ENCODE measurements at places on chromosomes 3 and 15.

GRCh38 chr3:123036352-123037014 lies 8.9 kb upstream of the SEMA5B start:
- no peak for DNase-seq

GRCh38 chr15:43881944-43882343 lies 55.1 kb downstream of the WDR76 start:
- DNase-seq = no peak

DNA sequence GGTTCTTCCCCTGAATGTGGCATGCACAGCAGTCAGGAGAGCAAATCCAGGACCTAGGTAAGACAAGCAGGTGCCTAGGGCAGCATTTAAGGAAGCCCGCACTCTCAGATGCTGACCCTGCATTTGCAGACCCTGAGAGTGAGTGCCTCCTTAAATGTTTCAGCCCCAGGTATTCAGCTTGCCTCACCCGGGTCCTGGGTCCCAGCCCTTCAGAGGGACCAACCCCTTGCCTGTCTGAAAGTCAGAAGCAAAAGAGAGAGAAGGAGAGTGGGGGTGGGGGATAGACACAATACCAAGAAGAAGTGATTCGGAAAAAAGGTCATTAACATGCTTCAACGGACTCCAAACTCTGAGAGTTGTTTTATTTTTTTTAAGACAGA lies 75.0 kb downstream of the MEGF11 start:
- no peak for DNase-seq

DNA sequence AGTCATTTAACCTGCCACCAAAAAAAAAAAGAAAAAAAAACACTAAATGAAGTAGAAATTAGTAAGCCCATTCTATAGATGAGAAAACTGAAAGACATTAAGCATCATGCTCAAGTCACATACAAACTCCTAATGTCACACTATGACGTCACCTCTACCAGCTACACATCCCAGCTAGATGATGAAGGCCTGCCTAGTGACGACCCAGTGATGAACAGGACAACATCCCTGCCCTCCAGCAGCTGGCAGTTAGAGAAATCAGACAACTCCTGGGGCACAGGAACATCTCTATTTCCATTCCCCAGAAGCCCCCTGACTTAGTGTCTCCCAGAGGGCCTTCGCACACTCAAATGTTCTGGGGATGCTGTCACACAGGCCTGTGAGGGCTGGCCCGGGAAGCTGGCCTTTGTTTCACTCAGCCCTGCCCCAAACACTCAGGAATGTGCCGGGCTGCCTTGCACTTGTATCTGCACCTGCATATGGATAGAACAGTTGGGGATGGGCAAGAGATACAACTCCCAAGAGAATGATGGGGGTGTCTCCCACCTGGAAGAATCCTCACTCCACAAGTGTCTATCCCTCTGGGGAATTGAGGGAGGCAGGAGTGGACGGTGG lies 7.0 kb upstream of the HAPLN3 start:
- no peak for DNase-seq

- no peak for DNase-seq
Measured at GRCh38 chr15:65424683-65425082, 1.9 kb upstream of the IGDCC4 start.

GRCh38 chr3:45889337-45889736 lies 3.0 kb downstream of the CCR9 start:
- DNase-seq = no peak

GRCh38 chr3:48436855-48437254 lies 3.1 kb downstream of the CCDC51 start:
- no peak for DNase-seq

DNA sequence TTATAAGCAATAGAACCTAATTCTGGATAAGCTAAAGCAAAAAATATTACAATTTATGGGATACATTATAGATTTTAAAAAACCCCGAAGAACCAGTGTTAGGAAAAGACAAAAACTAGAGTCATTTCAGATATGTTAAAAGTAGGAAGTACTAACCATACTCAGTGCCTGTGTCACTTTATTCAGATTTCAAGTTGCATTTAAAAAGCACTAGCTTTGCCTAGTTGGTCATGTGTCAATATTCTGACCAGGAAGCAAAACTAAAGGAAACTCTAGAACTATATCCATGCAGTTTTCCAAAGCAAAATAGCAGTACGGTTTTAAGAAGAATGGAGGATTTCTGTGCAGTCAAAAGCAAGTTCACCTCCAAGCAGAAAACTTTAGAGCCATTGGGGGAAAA lies 88.4 kb downstream of the RAP2B start:
- no peak for DNase-seq

DNA sequence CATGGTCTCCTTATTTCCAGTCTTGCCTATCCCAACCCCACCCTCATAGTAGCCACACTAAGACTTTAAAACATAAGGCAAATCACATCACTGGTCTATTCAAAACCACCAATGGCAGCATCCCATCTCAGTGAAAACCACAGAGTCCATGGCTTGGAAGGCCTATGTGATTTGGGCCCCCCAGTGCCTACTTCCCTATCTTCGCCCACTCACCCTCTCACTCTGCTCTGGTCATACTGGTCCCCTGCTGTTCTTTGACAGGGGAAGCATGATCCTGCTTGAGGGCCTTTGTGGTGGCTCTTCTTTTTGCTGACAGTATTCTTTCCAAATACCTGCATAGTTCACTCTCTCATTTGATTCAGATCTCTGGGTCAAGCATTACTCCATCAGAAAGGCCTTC lies 3.3 kb downstream of the GTF2A2 start:
- DNase-seq = peak; percentile 17

GRCh38 chr3:73497646-73498406 lies 126.9 kb downstream of the PDZRN3 start:
- no peak for DNase-seq

- DNase-seq = no peak
Measured at GRCh38 chr15:58627046-58627445, 122.5 kb downstream of the ADAM10 start.

- DNase-seq = no peak
Measured at GRCh38 chr3:33047842-33048834, 48.8 kb downstream of the GLB1 start.

DNA sequence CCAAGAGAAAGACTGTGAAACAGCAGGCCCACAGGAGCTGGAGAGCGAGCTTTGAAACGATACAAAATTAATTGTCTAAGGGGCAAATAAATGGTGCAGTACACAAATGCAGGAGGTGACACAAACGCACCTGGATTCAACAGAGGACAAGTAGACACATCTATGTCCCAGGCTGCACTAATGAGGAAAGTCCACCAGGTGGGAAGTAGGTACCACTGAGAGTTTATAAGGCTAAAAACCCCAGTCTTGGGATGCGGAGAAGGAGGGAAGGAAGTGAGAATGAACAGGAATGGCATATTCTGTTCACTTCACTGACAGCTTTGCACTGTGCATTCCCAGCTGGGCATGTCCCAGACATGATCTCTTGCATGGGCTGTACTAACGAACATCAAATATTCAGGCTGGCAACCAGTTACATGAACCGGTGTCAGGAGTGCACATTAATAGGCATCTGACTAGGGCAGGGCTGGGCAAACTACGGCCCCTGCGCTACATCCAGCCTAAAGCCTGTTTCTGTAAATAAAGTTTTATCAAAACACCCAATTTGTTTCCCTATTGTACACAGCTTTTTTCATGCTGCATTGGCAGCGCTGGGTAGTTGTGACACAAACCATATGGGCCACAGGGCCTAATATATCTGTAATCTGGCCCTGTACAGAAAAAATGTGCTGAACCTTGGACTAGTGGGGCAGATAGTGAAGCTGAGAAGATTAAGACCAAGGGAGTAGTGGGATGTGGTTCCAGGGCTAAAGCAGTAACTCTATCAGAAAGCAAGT lies 107.0 kb downstream of the IGF2BP2 start:
- DNase-seq = no peak

GRCh38 chr3:33054100-33055092 lies 42.5 kb downstream of the GLB1 start:
- peak; percentile 98 for DNase-seq

DNA sequence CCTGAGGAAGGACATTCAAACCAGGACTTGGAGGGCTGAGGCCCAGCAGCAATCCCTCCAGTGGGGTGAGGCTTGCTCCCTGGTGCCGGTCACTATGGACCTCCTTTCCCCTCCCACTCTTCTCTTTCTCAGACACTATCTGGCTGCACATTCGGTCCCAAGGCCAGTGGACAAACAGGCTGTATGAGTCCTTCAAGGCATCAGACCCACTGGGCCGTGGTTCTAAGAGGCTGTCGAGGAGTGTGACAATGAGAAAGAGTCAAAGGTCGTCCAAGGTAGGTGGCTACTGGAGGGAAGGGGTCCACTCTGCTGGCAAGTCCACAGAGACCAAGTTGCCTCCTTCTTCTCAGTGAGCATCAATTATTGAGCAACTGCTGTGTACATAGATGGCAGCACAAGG lies 28.0 kb downstream of the NOX5 start:
- no peak for DNase-seq

DNA sequence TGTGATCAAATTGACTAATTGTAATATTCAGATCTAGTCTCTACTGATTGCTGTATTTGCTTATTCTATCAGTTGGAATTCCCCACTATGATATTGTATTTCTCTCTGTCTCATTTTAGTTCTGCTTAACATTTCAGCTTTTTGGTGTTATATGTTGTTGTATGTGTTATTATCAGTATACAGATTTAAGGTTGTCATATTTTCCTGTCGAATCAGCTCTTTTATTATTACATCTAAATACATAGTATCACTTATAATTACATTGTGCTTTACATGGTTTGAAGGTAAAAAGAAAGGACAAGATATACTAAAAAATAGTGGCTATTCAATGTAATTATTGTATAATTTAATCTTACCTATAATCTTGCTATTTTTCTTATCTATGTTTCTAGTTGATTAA lies 207.3 kb downstream of the LRTM1 start:
- DNase-seq = no peak

GRCh38 chr3:42544492-42545283 lies 37.1 kb downstream of the SEC22C start:
- DNase-seq = no peak

DNA sequence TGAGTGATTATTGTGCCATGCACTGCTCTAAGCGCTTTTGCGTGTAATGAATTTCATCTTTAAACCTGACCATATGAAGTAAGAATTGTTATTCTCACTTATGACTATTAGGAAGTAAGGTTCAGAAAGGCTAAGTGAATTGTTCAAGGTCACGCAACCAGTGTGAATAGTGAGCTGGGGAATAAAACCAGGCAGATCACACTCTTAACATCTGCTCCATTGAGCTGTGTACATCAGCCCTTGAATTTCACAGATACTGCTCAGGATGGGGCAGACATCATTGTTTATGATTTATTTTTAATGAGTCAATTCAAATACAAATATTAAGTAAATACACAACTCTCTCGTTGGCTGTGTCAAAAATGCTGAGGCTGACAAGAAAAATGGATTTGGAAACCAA lies 184.5 kb downstream of the FNDC3B start:
- DNase-seq = no peak

- DNase-seq = no peak
Measured at GRCh38 chr3:52973806-52974205, 72.1 kb downstream of the SFMBT1 start.

GRCh38 chr3:53188136-53188685 lies 27.2 kb downstream of the PRKCD start:
- no peak for DNase-seq

DNA sequence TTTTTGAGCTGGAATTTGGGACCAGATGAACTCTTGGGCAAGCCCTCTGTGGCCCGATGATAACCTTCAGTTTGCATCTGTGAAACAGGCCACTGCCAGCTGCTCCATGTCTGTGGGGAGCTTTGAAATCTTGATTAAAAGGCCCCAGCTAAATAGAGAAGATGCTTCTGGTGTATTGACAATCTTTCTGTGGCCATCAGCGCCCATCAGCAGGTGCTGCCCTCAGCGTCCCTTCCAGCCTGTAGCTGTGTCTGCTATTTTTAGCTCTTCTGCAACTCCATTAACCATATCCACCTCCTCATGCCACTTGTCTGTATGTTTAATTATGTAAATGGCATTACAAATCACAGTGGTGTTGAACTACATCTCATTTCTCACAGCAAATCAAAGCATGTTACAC lies 54.0 kb downstream of the CHCHD6 start:
- no peak for DNase-seq

- no peak for DNase-seq
Measured at GRCh38 chr15:69559440-69560190, 107.0 kb downstream of the RPLP1 start.

DNA sequence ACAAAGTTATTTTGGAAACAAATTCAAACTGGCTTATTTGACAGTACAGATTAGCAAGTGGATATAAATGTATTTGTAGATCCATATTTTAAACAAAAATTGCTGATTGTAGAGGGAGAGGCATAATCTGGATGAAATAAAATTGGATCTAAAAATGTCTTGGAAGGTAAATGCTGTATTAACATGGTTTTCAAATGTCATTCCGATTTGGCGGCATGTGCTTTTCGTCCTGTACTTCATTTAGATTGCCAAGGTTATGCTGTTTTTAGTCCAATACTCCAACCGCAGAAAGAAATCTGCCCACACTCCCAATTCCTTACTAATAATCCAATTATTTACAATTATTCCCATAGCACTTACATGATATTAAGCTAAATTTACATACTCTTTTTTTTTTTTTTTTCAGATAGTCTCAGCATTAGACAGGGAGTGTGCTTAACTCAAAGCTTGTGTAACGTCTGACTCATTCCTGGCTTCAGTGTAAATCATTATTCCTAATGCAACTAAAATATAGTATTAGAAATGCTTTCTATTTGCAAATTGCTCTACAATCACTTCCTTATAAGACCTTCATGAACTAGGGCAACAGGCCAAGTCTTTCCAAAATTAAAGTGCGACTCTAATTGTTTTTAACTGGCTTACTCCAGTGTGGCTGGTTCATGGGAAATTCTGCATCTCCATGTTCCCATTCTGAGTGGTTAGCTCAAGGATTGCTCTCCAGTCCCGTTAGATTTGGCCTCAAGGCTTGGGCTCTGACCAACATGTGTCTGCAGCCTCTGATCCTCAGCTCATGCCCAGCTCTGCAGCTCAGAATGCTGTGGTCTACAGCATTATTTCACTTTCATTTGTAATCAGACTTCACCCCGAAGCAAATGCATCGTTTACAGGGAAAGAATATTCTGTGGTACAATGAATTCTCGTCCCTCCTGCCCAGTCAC lies 103.9 kb downstream of the FBN1 start:
- DNase-seq = no peak

GRCh38 chr3:43773273-43774094 lies 82.7 kb downstream of the ABHD5 start:
- no peak for DNase-seq

- no peak for DNase-seq
Measured at GRCh38 chr15:38464675-38465074, 10.7 kb downstream of the FAM98B start.

GRCh38 chr3:12893247-12893646 lies 51.9 kb upstream of the RPL32 start:
- no peak for DNase-seq
